ENCODE measurements at places on chromosomes 3 and 15.

- no peak for DNase-seq
These were observed 175.8 kb downstream of the NSMCE3 start for GRCh38 chr15:29093696-29094343.

- no peak for DNase-seq
These were observed 1.3 kb downstream of the BNIP2 start for GRCh38 chr15:59687836-59688235.

GRCh38 chr3:170737498-170738162 is 132.4 kb downstream of the RPL22L1 start:
- DNase-seq = no peak

DNA sequence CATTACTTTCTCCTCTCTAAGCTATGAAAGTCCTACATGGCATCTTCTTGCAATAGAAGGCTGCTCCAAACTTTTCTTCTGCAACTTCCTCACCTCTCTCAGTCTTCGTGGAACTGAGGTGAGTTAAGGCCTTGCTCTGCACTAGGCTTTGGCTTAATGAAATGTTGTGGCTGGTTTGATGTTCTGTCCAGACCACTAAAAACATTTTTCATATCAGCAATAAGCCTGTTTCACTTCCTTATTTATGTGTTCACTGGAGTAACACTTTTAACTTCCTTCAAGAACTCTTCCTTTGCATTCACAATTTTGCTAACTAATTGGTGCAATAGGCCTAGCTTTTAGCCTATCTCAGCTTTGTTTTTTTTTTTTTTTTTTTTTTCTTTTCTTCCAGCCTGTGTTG is 335.3 kb upstream of the NECTIN3 start:
- no peak for DNase-seq

DNA sequence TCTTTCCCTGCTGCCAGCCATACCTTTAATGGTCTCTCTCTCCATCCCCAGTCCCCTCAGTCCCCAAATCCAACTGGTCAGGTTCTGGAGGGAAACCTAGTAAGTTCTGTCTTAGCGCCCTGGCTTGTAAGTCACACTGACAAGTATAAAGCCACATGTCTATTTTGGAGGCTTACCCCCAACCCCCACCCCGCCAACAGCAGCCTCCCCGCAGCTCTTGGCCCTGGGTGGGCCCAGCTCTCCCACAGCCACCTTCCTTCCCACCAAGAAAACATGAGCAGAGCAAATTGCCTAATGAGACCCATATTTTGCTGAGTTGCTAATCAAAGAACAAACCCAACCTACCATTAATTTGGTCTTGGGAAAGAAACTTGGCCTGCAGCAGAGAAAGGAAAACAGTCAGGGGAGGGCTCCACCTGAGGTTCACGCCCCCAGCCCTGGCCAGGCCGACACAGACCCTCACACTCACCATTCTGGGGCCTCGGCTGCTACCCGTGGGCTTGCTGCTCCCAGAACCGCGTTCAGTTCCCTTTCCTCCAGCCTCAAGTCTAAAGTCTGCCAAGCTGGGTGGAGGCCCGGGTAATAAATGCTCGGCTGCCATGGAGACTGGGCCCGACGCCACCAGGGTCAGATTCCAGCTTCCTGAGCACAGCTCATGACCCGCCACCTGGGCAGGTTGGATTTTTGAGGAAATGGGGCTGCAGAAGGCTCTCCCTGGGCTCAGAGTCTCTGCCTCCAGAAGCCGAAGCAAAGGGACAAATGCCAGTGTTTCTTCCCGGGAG is at the start of gene CALML4:
Gene CALML4, minus strand, starts transcription at position 557 of the 782 bp plus-strand sequence. Its CDS starts 85 bp downstream, at position 472.
- no peak for DNase-seq

DNA sequence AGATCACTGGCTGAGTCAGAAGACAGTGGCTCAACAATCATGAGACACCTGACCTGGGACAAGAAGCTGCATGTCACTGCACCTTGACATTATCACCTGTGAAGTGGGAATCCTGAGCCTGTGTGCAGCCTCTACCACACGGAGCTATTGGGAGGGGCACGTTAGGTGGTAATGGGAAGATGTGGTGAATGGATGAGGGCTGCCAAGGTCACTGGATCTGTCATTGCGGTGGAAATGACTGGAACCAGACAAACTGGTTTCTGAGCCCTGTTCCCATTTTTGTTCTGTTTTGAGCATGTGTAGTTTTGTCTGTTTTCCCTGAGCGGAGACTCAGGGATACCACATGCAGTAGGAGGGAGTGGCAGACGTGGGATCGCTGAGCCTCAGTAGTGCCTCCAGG is 235.5 kb downstream of the OPA1 start:
- no peak for DNase-seq

GRCh38 chr15:75483106-75483505 is 31.6 kb upstream of the SIN3A start:
- no peak for DNase-seq

- no peak for DNase-seq
These were observed 231.6 kb downstream of the IGSF11 start for GRCh38 chr3:118803096-118803476.

All from activated naive CD4-positive, alpha-beta T cell (primary cell).